ENCODE measurements at places on chromosomes 3 and 15. TPM values are rescaled to one million over a fixed set of nuclear protein-coding genes. Genes with fewer than 3 reads are reported as not detected.

SEMA5B gene
- not detected for total RNA-seq

A4GNT gene
- not detected for total RNA-seq

GP5 gene
- not detected for total RNA-seq

PLA2G4B gene
- total RNA-seq = 0.32 TPM

FAM107A gene
- 12.2 TPM for total RNA-seq

ACKR4 gene
- total RNA-seq = 0.32 TPM

PKM gene
- 1,412 TPM for total RNA-seq

DOCK3 gene
- total RNA-seq = under 0.01 TPM

ISLR2 gene
- total RNA-seq = not detected

FBXL2 gene
- total RNA-seq = 12.7 TPM

MITF gene
- 2.3 TPM for total RNA-seq

TMEM207 gene
- total RNA-seq = not detected

HTD2 gene
- total RNA-seq = 6.5 TPM

HHLA2 gene
- not detected for total RNA-seq

IREB2 gene
- 31.8 TPM for total RNA-seq

SH3GL3 gene
- total RNA-seq = not detected

NPAP1 gene
- total RNA-seq = not detected

CHDH gene
- total RNA-seq = under 0.01 TPM

ACSBG1 gene
- not detected for total RNA-seq

ZNF660 gene
- total RNA-seq = 0.61 TPM

SCAANT1 gene
- total RNA-seq = not detected

SERPINI2 gene
- not detected for total RNA-seq

ADGRG7 gene
- not detected for total RNA-seq

RUVBL1 gene
- 122 TPM for total RNA-seq

CHRNB4 gene
- not detected for total RNA-seq

PRSS50 gene
- total RNA-seq = not detected

FOXP1 gene
- 45.1 TPM for total RNA-seq

TIMP4 gene
- total RNA-seq = not detected

LRRN1 gene
- total RNA-seq = not detected

CCRL2 gene
- total RNA-seq = 2.1 TPM

RABL3 gene
- 33.6 TPM for total RNA-seq

SCN11A gene
- total RNA-seq = not detected

FBXW12 gene
- not detected for total RNA-seq

SLC51A gene
- total RNA-seq = not detected

SLC15A2 gene
- under 0.01 TPM for total RNA-seq

THRB gene
- not detected for total RNA-seq

PLA2G4E gene
- total RNA-seq = not detected

CATSPER2 gene
- total RNA-seq = 1.6 TPM

CRABP1 gene
- total RNA-seq = not detected

ACY1 gene
- total RNA-seq = 15.6 TPM

LOXL1 gene
- 9.7 TPM for total RNA-seq

MOBP gene
- not detected for total RNA-seq

GOLGA6A gene
- not detected for total RNA-seq

LIPC gene
- total RNA-seq = not detected

Measured in epithelial cell of umbilical artery (primary cell).